Cerebellar nuclear complex (tissue), 1 donor: ENCODE measurements at places on chromosomes 7 and 10.

DNA sequence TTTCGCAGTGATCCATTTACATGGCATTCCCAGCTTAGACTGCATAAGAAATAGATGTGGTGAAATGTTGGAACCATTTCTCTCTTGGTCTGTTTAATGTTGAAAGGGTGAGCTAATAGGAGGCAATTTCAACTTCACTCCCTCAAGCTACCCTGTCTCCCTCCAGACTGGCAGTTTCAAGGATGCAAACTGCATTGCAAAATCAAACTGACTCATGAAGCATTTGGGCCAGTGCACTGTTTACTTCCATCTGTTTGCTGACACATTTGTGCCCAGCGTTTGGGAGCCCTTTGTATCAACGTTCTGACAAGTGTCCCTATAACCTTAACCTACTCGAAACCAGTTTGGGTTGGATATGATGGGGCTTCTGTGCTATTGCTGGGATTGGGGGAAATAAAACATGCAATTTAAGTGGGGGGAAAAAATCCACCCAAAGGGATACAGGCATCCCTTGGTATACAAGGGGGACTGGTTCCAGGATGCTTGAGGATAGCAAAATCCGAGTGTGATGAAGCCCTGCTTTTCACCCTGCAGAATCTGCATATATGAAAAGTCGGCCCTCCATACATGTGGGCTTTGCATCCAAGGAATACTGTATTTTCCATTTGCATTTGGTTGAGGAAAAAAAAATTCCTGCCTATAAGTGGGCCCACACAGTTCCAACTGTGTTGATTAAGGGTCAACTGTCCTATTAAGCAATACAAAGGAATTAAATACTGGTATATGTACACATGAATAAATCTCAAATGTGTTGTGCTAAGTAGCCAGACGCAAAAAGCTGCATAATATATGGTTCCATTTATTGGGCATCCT is 15.6 kb downstream of the RHEB start:
- DNase-seq, result no peak

DNA sequence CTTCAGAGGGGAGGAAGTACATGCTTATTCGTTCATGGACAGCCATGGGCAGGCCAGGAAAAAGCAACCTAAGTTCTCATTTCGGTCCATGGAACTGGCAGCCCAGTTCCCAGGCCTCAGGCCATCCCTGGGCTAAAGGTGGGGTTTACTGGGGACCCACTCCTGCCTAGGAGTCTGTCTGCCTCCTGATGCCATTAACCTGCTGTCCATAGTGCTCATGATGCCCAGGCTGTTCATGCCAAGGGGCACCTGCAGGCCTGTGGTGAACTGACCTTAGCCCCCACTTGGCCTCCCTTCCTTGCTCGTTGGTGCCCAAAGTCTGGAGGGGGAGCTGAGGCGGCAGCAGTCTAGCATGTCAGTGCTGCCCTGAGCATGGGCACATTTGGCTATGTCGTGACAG is 450.2 kb upstream of the MBL2 start:
- DNase-seq, result no peak

GRCh38 chr10:113168584-113168983 is 218.5 kb downstream of the TCF7L2 start:
- DNase-seq, result no peak

DNA sequence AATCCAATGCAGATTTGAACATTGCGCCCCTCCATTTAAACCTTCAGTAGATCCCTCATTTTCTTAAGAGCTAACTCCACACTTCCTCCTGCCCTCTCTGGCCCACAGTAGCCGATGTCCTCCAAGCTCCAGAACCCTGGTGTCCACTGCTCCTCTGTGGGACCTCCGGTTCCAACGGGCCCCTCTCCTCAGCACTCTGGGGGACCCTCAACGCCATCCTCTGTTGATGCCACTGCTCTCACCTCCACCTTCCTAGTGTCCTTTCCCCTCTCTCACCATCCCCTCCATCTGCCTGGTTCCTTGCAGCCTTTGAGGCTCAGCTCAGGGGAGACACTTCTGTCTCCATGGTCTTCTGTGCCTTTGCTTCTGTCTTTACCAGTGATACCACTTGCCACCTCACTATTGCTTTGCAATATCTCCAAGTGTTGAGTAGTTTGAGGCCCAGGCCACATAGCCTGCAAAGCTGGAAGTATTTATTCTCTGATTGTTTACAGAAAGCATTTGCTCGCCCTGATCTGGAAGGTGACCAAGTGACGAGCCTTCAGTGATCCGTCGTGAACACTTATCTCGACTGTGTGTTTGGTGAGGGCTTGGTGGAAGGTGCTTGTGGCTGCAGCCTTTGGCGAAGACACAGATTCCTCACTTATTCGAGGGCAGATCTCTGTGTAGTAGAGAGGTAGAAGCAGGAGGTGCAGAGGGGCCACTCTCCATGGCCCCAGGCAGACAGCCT is 104.8 kb upstream of the SHH start:
- no peak for DNase-seq

GRCh38 chr7:78675511-78675910 is 778.0 kb downstream of the MAGI2 start:
- no peak for DNase-seq

DNA sequence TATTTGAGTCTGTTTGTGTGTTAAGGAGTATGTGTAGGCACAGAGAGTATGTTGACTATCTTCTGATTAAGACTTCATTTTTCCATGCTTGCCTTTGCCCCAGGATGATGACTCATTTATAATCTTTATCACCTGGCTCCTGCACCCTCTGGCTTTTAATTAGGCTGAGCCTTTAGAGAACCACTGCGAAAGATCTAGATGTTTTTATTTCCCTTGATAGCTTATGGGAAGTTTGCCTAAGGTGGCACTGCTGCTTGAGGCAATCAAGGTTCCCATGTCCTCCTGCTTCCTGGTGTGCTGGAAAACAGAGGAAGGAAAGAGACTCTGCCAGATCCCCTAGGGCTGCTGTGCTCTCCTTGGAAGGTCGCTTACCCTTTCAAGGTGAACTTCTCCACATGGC is 114.6 kb downstream of the ARL4A start:
- no peak for DNase-seq

- DNase-seq, result no peak
Measured at GRCh38 chr10:97580421-97581367, 3.5 kb upstream of the HOGA1 start.

DNA sequence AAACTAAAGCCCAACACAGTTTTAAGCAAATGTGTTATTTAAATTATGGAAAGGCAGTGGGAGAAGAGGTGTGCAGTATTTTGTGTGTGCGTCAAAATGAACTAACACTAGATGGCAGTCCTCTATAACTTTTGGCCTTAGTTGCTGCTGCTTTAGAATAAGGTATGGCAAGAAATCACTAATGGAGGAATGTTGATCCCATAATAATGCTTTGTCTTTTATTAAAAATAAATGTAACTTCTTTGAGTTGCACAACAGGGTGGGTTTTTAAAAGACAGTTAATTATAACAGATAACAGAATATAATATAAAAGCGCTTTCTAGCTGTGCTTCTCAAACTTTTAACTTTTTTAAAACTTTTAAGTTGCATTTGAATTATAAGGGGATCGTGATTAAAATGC is 56.4 kb downstream of the BBS9 start:
- DNase-seq, result no peak

- no peak for DNase-seq
Measured at GRCh38 chr7:54541669-54542625, at the start of gene VSTM2A. Gene VSTM2A (plus strand): TSS chr7:54542375. CDS start chr7:54542731, 356 bp downstream.

DNA sequence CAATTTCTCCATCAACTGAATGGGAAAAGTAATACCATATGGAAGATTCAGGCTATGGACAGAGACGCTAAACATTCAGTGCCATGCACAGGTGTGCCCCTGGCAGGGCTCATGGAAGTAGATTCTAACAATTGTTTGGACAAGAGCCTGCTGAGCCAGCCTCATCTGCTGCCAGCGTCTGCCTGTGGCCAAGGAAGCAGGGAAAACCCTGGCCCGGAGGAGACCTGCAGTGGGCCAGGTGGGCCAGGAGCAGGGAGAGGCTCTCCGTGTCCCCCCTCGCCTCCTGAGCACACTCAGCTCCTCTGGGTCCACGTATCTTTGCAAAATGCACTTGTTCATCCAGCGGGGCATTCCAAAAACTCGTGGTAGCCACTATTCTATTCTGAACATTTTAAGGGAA is 130.1 kb downstream of the TCERG1L start:
- no peak for DNase-seq

- no peak for DNase-seq
Measured at GRCh38 chr10:62433181-62433692, 59.1 kb downstream of the ZNF365 start.

- DNase-seq, result no peak
Measured at GRCh38 chr7:97011536-97012364, 6.4 kb downstream of the DLX6 start.

GRCh38 chr10:86312701-86313270 is 53.8 kb downstream of the GRID1 start:
- no peak for DNase-seq

- DNase-seq, result no peak
Measured at GRCh38 chr7:14480281-14480680, 422.3 kb downstream of the DGKB start.

- DNase-seq, result no peak
Measured at GRCh38 chr7:75804004-75804403, 9.6 kb downstream of the CCL24 start.

- no peak for DNase-seq
Measured at GRCh38 chr10:92291616-92291865, 574 bp downstream of the MARCHF5 start.

- no peak for DNase-seq
Measured at GRCh38 chr7:7803715-7804178, 85.3 kb upstream of the RPA3 start.

DNA sequence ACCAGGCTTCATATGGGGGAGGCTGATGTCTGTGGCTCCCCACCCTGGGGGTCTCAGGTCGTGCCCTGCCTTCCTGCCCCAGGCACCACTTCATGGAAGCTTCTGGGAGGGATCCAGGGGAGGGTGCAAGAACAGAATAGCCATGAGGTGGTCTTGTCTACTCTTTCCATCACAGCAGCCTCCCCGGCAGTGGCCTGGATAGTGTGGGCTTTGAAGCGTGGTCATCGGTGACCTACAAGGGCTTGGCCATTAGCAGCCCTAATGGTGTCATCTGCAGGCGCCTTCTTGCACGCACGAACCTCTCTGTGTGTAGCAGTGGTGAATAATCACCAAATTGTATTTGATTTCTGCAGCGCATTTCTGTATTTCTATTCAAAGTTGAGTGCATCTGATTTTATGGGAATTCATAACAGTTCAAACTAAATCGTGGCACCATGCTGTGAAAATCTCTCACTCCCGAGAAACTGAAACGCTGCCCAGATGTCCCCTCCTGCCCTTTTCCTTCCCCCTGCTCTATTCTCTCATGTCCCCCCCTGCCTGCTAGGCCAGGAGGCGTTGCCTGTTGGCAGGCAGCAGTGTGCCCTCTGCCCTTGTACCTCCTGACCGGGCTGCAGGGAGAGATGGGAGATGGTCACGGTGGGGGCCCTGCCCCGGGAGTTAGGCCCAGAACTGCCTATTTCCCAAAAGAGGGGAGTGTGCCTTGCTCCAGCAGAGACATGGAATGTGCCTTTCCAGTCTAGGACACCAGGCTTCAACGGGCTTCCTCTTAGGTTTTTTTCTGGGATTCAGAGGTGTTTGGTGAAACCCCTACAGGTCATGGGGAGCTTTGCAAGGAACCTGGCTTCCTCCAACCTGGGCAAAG is 34.8 kb downstream of the CDH23 start:
- no peak for DNase-seq

GRCh38 chr7:2701832-2702593 is 14.0 kb downstream of the AMZ1 start:
- no peak for DNase-seq

DNA sequence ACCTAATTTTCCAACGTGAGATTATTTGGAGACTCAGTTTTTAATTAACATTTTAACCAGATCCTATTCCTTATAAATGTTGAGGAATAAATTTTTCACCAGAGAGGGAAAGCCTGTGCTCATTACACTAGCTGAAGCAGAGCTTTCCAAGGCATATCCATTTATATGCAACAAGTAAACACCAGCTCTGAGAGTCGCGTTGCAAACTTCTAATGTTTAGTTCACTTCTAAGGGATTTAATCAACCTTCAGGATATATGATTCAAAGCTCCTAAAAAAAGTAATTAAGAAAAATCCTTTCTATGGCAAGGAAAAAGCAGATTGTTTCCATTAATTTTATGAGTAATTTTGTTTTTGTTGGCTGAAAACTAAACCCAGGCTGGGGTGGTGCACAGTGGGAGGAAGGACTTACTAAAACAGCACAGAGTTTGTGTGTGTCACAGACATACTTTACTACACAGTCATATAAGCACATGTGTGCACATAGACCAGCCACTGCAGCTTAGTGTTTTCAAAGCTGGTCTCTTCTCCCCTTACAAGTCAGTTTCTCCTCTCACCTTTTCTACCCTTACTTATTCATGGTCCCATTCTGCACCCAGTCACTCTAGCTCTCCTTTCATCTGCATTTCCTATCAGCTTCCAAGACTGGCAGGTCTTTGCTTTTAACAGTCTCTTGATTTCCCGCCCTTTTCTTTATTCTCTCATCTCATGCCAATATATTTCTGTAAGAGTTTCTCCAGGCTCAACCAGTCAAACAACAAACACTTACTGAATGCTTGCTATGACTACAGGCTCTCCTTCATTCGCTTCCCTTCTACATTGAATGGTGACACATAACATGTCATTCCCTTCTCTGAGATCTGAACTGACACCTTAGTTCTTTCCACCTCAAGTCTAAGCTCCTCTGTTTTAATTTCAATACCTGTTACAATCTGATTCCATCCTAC is 81.1 kb upstream of the FZD1 start:
- DNase-seq, result no peak

GRCh38 chr10:3895045-3895631 is 110.1 kb upstream of the KLF6 start:
- no peak for DNase-seq

DNA sequence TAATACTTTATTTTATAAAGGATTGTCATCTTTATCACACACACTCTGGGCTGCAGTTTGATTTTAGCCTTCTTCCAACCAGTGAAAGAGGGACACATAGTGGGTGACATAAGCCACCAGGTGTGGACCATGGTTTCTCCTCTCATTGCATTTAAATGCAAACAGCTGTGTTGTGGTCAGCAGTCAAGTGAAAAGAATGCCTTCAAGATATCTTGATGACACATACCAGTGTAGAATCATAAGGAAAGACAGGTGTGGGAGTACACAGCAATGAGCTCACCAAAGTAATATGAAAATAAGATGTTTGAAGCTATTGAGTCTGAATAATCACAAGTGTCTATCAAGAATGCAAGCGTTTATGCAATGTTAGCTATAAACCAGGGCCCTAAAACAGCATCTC is 580.0 kb downstream of the XPNPEP1 start:
- no peak for DNase-seq

- DNase-seq, result no peak
Measured at GRCh38 chr7:24462984-24463383, 110.3 kb upstream of the PALS2 start.

GRCh38 chr10:119478111-119478802 is 64.3 kb downstream of the RGS10 start:
- no peak for DNase-seq

GRCh38 chr7:158495786-158496185 is 91.8 kb downstream of the PTPRN2 start:
- no peak for DNase-seq

DNA sequence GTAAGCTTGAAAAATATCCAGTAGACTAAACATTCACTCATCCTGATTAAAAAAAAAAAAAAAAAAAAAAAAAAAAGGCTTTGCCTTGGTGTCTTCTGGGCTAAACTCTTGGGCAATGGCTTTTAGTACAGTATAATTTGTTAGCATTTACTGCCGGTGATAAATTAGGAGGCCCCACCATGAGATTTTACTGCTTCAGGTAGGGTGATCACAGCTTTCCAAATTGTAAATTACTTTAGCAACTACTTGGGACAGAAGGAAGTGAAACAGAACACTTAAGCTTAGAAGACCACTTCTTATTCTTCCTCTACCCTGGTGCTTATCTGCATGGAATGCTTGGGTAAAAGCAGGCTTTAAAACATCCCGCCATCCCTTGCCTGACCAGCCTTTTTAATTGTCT is 152.1 kb downstream of the HIBADH start:
- no peak for DNase-seq
